Naive thymus-derived CD4-positive, alpha-beta T cell (primary cell): ENCODE measurements at places on chromosomes 12 and 14. TPM values are rescaled to one million over a fixed set of nuclear protein-coding genes. Genes with fewer than 3 reads are reported as not detected.

GRCh38 chr12:52495389-52495788, 2.3 kb upstream of the KRT6A start:
- H3K4me1 ChIP-seq, result no peaks in the 10 kb centered on the region
- no peak overlapping the region for H3K4me3 ChIP-seq
- DNase-seq, result no peak
- no peak overlapping the region for H3K27ac ChIP-seq
- no peaks in the 10 kb centered on the region for H3K27me3 ChIP-seq

- no peaks in the 10 kb centered on the region for H3K27me3 ChIP-seq
- no peaks in the 10 kb centered on the region for H3K36me3 ChIP-seq
- H3K4me3 ChIP-seq, result no peak overlapping the region
- peaks cover 3% of the 10 kb centered on the region for H3K4me1 ChIP-seq
Measured at GRCh38 chr12:105351523-105351922, 21.0 kb downstream of the C12orf75 start.

DNA sequence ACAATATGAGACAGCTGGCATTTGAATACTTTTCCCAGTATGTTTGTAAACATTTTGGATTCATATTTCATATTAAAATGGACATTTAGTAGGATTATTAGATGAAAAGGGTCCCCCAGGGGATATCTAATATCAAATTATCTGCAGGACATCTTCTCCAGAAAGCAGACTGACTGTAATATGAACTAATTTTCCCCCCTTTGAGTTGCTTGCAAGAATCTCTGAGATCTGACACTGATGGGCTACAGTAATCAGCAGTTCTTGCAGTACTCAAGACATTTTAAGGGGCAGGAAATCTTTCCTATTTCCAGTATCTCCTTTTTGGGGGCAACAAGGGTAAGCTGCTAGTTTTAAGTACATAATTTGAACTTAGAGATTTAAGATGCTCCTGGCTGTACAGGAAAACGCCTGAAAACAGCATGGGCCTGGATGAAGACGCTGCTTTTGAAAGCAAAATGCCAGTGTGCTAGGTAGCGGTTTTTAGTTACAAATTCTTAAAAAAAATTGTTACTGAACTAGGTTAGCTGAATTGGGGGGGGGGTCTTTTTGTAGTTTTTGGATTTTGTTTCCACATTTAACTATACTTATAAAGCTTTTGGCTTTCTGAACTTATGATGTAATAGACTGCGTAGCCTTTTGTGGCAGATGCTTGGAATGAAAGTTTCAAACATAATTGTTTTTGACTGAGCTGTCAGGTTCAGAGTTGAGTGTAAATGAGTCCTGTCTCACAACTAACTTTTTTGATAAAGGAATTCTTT, 2.2 kb downstream of the FRMD6 start:
- H3K36me3 ChIP-seq, result peaks cover 4% of the 10 kb centered on the region
- no peak for DNase-seq
- H3K4me1 ChIP-seq, result peaks cover 6% of the 10 kb centered on the region
- no peak overlapping the region for H3K27ac ChIP-seq
- H3K27me3 ChIP-seq, result no peaks in the 10 kb centered on the region

Gene NOVA1
- total RNA-seq, result not detected
